Fibroblast of gingiva (primary cell): ENCODE measurements at places on chromosomes 3 and 15.

- DNase-seq: no peak
Observed at GRCh38 chr15:84983711-84984110, 2.1 kb downstream of the PDE8A start.

GRCh38 chr15:49462232-49462844 is 39.3 kb downstream of the FGF7 start:
- DNase-seq: peak; percentile 42

- no peak for DNase-seq
Observed at GRCh38 chr3:55719508-55719907, 232.4 kb upstream of the WNT5A start.

DNA sequence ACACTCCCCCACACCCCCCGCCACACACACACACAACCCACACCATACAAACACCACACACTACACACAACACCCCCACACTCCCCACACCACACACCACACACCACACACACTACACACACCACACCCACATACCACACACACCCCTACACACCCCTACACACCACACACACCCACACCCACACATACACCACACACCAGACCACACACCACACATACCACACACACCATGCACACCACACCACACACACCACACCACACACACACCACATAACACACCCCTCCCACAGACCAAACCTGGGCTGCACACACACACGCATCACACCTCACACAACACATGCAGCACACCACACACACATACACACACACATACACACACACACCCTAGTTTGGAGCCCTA is 1.8 kb upstream of the RASGRF1 start:
- DNase-seq: no peak

- no peak for DNase-seq
Observed at GRCh38 chr15:27490867-27491595, 520.0 kb downstream of the GABRG3 start.

- DNase-seq: no peak
Observed at GRCh38 chr3:35733341-35733740, 94.0 kb downstream of the ARPP21 start.

GRCh38 chr15:84864444-84864795 is 20.0 kb upstream of the SLC28A1 start:
- no peak for DNase-seq

GRCh38 chr3:15498431-15499214 is 22.9 kb downstream of the COLQ start:
- DNase-seq: peak; percentile 50

DNA sequence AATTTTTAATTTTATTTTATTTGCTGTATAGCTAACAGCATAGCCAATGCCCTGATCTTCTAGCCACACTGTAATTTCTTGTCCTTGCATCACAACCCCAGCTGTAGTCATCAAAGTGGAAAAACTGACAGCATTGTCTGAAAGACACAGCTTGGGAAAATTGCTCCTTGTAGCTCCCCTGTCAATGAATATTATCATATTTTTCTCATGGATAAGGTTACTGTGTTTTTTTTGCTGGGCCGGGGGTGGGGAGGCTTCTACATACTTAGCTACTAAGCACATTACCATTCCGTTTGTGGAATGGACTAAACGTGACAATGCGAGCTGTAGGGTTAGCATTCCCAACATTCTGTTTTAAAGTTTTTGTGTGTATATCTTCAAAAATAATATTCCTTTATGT is 381.3 kb downstream of the TIGIT start:
- no peak for DNase-seq

DNA sequence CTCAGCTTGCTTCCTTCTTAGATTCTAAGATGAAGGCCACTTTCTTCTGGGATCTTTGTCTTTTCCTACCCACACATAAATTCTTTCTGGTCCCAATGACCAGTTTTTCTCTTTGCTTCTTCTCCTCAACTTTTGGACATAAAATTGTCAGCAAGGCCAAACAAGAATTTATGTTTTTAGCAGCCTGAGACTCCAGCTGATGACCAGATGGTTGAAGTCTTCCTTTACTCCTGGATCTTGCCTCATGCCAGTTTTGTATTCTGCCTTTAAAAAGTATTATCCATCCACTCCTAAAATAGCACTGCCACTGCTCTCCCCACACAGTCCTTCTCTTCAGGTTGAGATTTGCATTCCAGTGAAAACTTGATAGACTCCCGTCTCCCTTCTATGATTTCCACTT is 236.0 kb downstream of the VPS13C start:
- DNase-seq: no peak

GRCh38 chr3:170721563-170721962 is 135.7 kb upstream of the SLC7A14 start:
- DNase-seq: no peak

- DNase-seq: no peak
Observed at GRCh38 chr15:42010434-42010833, 10.4 kb downstream of the PLA2G4E start.

DNA sequence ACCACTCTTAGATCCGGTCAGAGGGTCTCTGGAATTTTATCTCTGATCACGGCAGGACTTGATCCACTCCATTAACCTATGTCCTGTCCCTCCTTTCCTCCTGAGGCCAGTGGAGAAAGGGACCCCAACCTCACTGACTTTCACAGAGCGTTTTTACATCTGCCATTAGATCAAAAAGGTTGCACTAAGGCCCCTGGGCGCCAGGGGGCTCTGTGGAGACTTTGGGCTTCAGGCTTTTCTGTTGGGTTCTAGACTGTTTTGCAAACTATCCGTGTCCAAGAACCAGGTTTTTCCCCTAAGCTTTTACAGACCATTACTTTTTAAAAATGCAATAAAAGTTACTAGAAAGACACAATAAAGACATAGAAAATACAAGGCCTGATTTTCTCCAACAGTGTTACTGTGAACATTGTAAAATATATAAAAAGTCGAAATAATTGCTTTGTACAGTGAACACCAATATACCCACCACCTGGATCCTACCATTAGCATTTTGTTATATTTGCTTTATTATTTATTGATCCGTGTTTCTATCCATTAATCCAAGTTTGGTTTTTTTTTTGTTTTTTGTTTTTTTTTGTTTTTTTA is 159.7 kb downstream of the POLR2M start:
- DNase-seq: peak; percentile 17

GRCh38 chr3:108897883-108898282 is 55.8 kb downstream of the GUCA1C start:
- no peak for DNase-seq

- peak; percentile 8 for DNase-seq
Observed at GRCh38 chr3:147616998-147617619, 207.9 kb downstream of the ZIC1 start.

DNA sequence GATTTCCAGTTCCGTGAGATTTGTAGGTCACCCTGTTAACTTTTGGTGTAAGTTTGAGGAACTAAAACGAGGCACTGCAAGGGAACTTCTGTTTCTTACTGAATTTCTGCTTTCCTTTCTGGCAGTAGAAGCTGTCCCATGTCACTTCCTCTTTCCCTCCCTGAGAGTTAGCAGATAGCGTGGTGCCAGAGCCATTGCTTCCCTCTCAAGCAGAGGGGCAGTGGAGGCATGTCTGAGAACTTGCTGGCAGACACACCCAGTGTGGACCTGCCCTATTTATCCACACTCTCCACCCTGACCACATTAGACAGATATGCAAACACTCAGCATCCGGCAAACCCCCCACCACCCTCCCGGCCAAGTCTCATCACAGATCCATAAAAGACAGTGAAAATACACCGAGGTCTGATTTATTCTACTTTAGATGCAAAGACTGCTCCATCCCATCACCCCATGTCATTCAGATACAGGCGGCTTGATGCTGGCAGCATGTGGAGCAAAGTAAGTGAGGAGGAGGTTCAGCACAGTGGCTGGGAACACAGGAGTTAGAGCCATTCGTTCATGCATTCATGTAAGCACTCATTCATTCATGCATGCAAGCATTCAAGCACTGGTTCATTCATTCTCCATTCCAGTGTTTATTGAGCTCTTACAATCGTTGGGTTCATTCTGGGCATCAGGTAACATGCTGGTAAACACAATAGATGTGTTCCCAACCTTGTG is 324.7 kb downstream of the SHQ1 start:
- DNase-seq: no peak

- DNase-seq: peak; percentile 92
Observed at GRCh38 chr3:158801696-158802408, at the start of gene MFSD1. Gene MFSD1 (plus strand): TSS chr3:158802054. CDS start chr3:158802153, 99 bp downstream.

DNA sequence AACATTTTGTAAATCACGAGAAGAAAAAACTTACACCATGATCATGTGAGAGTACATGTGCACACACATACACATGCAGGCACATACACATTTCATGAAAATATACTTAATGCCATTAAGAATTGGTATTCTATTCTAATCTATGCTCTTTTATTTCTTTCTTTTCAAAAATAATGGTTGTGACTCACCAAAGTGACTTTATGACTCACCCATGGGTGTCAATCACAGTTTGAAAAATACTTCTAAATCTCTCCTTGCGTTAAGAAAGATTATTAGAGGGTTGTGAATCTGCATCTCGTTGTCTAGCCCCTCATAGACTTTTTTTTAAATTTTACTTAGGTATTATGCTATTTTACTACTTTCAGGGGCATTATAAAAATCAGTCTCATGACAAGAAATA is 254.2 kb downstream of the TUSC7 start:
- no peak for DNase-seq

GRCh38 chr3:111668326-111668725 is 73.2 kb upstream of the ZBED2 start:
- no peak for DNase-seq

- no peak for DNase-seq
Observed at GRCh38 chr3:13268961-13269441, 151.1 kb downstream of the NUP210 start.

DNA sequence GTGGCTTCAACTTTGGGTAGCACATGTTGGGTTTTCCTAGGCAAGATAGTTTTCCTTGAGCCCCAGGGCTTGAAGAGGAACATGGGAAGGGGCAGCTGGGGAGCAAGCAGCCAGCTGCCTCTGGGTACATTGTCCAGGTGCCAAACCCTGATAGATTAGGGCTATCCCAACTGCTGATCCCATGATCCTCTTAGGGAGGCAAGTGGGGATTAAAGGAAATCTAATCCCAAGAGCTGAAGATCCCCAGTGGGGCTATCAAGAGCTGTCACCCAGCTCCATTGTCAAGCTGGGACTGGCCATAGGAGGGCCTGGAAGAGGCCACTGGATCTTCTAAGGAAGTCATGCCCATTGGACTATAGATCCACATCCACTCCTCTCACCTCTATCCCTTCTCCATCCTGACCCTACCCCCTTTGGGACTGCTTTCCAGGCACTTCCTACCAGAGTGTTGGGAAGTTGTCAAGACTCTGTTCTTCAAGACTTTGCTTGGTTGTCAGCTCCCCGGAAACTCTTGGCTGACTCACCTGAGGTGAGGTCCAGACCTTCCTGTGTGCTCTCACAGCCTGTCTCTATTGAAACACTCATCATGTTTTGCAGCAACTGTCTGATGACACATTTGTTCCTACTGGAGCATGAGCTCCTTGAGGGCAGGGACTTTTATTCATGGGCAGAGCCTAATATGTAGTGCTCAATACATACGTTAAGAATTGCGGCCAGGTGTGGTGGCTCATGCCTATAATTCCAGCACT is 5.9 kb downstream of the CAMK2N2 start:
- no peak for DNase-seq

- no peak for DNase-seq
Observed at GRCh38 chr15:32856753-32857152, 138.9 kb downstream of the GREM1 start.

GRCh38 chr3:7682822-7683229 is 818.8 kb upstream of the LMCD1 start:
- DNase-seq: no peak

DNA sequence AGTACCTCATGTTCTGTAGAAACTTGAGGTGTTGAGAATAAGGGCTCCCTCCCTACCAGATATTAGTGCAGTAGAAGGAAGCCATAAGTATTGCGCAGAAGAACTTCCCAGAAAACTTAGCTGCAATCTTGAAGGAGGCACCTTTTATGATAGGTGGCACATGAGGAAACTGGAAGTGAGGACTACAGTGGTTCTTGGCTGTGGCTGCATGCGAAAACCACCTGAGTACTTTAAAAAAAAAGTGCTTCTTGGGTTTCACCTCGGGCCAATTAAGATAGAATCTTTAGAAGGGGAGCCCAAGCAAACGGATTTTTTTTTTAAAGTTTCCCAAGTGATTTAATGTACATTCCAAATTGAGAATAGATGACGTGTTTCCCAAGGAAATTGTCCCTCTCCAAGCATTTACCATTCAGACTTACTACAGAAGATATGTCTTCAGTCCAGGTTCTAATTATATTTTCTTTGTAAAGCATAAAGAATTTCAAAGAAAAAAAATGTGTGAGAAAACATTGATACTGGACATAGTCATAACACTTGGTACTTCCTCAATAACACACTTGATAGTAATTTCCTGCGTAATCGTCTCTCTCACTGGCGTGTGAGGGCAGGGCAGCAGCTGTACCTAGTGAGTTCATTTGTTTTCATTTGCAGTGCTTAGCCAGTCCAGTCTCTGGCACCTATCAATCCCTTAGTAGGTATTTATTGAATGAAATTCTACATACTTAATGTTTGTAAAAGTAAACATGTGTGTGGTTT is 12.3 kb upstream of the NR1I2 start:
- no peak for DNase-seq

DNA sequence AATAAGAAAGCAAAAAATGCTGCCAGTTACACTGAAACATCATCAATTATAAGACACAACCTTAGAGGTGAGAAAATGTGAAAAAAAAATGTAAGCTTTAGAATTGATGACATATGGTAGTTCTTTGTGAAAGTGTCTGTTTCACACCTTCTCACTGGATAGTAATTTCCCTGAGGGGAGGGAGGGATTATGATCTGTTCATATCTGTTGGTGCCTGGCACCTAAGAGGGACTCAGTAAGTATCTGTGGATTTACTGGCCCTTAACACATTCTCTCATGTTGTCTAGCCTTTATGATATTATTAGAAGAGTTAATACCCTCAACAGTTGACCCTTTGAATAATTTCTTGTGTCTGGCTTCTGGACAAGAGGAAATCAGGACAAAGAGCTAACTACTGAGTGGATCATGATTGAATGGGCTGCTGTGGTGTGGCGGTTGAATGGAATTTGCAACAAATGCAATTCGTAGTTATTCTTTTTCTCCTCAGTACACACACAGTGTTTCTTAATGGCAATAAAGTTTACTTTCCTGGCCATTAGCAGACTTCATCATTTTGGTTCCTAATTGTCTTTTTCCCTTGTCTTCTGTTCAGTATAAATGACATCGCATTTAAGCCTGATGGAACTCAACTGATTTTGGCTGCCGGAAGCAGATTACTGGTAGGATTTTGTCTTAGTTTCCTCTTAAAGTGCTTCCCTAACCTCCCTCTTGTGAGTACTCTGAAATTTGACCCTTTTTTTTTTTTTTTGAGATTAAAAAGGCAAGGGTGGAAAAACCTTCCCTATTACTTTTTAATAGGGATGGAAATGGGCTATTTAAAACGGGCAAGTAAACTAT is 9.5 kb downstream of the IFT122 start:
- no peak for DNase-seq

- no peak for DNase-seq
Observed at GRCh38 chr3:111197485-111197884, 125.9 kb downstream of the NECTIN3 start.

DNA sequence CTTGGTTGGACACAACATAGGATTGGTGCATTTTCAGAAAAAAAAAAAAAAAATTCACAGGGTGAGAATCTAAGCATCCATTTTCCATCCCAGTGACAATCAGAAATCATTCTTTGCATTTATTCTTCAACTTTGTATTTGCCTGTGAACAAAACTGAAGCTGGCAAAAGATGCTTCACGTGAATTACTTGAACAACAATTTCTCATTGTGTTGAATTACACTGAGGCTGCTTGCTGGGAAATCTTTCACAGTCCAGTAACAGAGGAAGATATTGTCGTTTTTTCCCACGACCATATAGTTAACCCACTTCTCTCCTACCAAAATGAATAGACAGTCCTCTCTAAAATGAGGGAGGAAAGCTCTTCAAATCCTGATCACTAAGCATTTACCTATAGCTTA is 4.3 kb upstream of the SLCO3A1 start:
- no peak for DNase-seq
